Osteocyte (in vitro differentiated cells): ENCODE measurements at places on chromosomes 12 and 14. TPM values are rescaled to one million over a fixed set of nuclear protein-coding genes. Genes with fewer than 3 reads are reported as not detected.

Gene SLCO1B1
- total RNA-seq: not detected in 2 replicates

Gene AJUBA
- 111 and 115 TPM in 2 replicates for total RNA-seq

Gene CD4
- 0.60 and 0.62 TPM in 2 replicates for total RNA-seq

Gene RNFT2
- total RNA-seq: 8.2 and 9.6 TPM in 2 replicates

- no peak for DNase-seq
Measured at GRCh38 chr14:75306927-75307699, 28.5 kb downstream of the FOS start.

GRCh38 chr14:36271939-36272907 lies 48.2 kb downstream of the MBIP start:
- DNase-seq: no peak

GRCh38 chr14:50830932-50831725 lies at the start of gene NIN:
NIN (minus strand) TSS chr14:50831162; CDS start chr14:50822056, 9,106 bp downstream.
- peak; percentile 91 for DNase-seq

- DNase-seq: peak; percentile 92
Measured at GRCh38 chr12:53065975-53066931, 12.9 kb downstream of the SPRYD3 start.

DNA sequence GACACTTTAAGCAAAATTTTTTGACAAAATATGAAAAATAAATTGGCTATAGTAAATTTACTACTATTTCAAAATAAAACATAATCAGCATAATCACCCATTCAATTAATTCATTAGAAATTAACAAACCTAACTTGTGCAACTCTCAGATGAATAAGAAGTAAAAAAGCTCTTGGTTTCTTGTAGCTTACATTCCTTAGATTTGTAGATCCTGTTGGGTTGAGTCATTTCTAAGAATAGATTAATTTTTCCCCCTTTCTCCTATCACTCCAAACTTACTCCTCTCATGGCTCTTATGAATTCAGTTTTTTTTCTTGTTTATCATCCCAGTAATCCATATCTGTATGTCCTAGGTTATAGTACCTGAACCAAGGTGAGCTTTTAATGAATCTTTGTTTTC lies 230.9 kb upstream of the LRIG3 start:
- no peak for DNase-seq

GRCh38 chr14:68510201-68511128 lies 282.4 kb downstream of the ZFP36L1 start:
- no peak for DNase-seq

GRCh38 chr14:99679111-99679510 lies 5.0 kb upstream of the CYP46A1 start:
- DNase-seq: no peak

- DNase-seq: no peak
Measured at GRCh38 chr12:104155711-104156555, 17.9 kb upstream of the NFYB start.

DNA sequence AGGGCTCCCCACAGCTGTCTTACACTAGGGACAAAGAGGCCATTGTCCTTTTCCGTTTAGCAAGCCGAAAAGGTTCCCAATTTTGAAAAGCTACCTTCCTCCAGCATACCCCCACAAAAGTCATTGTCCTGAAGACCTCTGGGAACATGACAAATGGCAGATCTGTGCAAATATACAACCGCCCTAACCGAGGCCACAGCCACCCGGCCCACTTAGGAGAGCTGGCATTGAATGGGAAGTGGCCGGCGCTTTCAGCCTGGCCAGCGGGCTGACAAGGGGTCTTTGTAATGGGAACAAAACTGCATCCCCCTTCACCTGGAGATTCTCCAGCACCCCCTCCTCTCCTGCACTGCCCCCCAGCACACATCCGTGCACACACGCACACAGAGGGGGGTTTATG lies 48.1 kb upstream of the VASH1 start:
- DNase-seq: peak; percentile 42

- DNase-seq: no peak
Measured at GRCh38 chr12:110074089-110074488, 25.8 kb upstream of the C12orf76 start.

GRCh38 chr14:71675900-71676287 lies 256.3 kb upstream of the RGS6 start:
- no peak for DNase-seq

GRCh38 chr12:11811008-11811407 lies 161.5 kb downstream of the ETV6 start:
- DNase-seq: no peak

DNA sequence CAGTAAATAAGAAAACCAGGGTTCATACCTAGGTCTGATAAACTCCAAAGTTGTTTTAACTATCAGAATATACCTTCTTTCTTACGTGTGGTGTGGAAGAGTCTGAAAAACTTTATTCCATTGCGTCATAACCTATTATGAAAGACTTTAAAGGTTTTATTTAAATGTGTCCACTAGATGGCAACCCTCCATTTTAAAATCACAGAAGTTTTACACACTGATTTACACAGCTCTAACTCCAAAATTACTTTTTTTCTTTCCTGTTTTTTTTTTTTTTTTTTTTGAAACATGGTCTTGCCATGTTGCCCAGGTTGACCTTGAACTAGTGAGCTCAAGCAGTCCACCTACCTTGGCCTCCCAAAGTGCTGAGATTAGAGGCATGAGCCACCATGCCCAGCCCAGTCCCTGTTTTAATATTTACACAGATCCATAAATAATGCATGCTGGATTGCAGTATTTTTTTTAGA lies 17.3 kb upstream of the TMPRSS12 start:
- no peak for DNase-seq

- DNase-seq: no peak
Measured at GRCh38 chr14:65750906-65751305, 338.4 kb downstream of the FUT8 start.

DNA sequence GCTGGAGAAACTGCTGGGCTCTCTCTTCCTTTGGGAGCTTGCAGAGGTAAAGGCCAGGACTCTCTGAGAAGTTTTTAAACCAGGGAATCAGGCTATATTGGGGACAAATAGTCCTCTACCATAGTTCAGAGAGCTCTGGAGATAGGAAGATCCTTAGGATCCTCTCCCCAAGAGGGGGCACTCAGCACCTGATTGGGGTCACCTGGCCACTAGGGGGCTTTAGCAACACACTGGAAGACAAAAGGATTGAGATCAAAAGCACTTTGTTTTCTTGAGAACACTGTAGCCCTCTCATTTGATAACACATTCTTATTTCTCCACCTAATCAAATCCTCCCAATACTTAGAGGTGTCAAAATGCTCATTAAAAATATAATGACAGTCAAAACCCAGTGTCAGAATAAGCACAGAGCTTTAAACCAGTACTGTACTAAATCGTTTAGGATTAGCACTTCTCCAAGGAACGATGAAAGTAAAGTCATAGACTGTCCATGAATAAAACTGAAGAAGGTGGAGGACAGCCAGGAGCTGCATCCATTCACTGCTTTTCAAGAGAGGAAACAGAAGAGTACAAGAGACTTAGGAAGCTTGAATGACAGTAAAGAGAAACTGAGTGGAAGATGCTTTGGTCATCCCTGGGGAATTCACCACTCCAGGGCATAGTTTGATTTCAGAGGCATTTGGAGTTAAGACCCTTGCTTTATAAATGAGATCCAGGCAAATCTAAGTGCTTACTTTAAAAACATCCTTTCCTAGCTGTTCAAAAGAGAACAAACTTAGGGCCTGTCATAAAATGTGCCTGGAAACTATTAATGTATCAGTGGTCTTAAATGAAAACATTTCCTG lies 26.5 kb downstream of the BMP4 start:
- no peak for DNase-seq
